ENCODE measurements at places on chromosomes 11 and 22. TPM values are rescaled to one million over a fixed set of nuclear protein-coding genes. Genes with fewer than 3 reads are reported as not detected.

Gene ST14
- total RNA-seq, result 508 TPM

Gene MYRF
- 15.6 TPM for total RNA-seq

Gene ADAMTS8
- total RNA-seq, result 2.6 TPM

Gene MPZL2
- total RNA-seq, result 83.1 TPM

Gene MPPED1
- total RNA-seq, result not detected

Gene TUG1
- total RNA-seq, result 72.0 TPM

Gene FOLR1
- not detected for total RNA-seq

Gene OR2D2
- total RNA-seq, result 0.53 TPM

Gene OR52B6
- not detected for total RNA-seq

Gene CYB5R2
- 6.3 TPM for total RNA-seq

Gene LGR4
- total RNA-seq, result 81.9 TPM

All from mucosa of descending colon (tissue), 3 donors.